ENCODE measurements at places on chromosomes 7 and 10.
A peak's percentile ranks its signal among the peaks of the same experiment; 100 is the strongest.

GRCh38 chr7:33809228-33809627 is 96.1 kb upstream of the BMPER start:
- DNase-seq = no peak

- peak; percentile 33 for DNase-seq
Observed at GRCh38 chr7:5077740-5078139, 32.1 kb downstream of the RBAK start.

GRCh38 chr10:23172429-23173213 is 19.5 kb upstream of the PTF1A start:
- no peak for DNase-seq

- no peak for DNase-seq
Observed at GRCh38 chr7:39749177-39749576, 125.8 kb downstream of the RALA start.

DNA sequence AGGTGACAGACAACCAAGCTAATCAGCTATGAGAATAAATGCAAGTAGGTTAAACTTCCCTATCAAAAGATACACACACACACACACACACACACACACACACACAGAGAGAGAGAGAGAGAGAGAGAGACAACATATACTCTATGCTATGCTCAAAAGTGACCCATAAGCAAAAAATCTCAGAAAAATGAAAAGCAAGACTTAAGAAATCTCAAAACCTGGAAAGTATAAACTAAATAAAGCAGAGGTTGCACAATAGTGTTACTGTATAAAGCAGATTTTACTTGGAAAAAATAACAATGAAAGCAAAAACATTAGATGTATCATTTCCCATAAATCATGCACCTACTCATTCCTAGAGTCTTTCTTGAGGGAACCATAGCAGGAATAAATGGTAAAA is 221.5 kb downstream of the INHBA start:
- no peak for DNase-seq

- DNase-seq = no peak
Observed at GRCh38 chr7:652881-653280, 73.6 kb upstream of the DNAAF5 start.

DNA sequence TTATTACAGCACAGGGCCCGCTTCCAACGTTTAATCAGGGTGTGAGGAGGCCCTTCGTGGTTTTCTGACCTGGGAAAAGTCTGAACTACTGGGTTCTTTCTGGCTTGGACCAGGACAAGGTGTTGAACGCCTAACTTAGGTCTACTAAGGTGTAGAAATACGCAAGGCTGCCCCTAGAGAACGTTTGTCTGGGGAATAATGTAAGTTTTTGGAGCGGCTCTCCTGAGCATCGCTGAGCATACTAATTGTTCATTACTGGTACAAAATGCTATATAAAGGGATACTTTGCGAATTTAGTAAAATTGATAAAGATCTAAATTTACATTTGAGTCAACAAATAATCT is 32.4 kb upstream of the TOMM7 start:
- peak; percentile 41 for DNase-seq

GRCh38 chr7:68805159-68805558 is 793.1 kb upstream of the AUTS2 start:
- no peak for DNase-seq
